ENCODE measurements at places on chromosomes 5 and 9.
A peak's percentile ranks its signal among the peaks of the same experiment; 100 is the strongest.

DNA sequence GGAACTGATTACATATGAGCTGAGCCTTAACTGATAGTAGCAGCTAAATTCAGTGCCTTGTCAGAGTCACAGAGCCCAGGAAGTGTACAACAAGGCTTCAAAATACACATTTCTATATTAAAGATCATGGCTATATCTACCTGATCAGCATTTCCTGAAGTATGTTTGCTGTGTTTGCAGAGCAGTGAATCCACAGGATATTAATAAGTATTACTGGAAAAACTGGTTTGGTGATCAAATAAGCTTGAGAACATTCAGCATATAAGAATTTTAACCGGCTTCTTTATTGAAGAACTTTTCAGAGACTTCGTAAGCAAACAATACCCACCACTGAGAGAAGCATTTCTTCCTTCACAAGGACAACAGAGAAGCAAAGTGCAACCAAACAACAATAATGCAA lies 227.0 kb downstream of the ELAVL2 start:
- no peak for DNase-seq
- H3K27ac ChIP-seq, result no peak overlapping the region
- H3K4me1 ChIP-seq, result no peaks in the 10 kb centered on the region
- no peaks in the 10 kb centered on the region for H3K27me3 ChIP-seq

- H3K27me3 ChIP-seq, result peaks cover 2% of the 10 kb centered on the region
- H3K4me3 ChIP-seq, result no peak overlapping the region
- peaks cover 9% of the 10 kb centered on the region for H3K4me1 ChIP-seq
- no peak for DNase-seq
These were observed 7.2 kb upstream of the TARS1 start for GRCh38 chr5:33433303-33434240.

DNA sequence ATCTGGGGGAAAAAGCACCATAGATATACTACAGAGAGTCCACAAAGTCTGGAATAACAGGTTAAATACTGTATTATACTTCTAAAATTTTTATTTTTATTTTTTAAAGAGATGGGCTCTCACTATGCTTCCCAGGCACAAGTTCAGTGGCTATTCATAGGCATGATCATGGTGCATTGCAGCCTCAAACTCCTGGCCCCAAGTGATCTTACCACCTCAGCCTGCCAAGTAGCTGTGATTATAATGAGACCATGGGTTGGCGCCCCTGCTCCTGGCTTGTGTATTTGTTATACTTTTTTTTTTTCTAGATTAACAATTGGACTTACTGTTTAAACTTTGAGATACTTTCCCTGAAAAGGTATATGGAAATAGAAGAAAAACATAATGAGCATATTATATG lies 25.9 kb downstream of the ERBIN start:
- H3K4me3 ChIP-seq, result no peak overlapping the region
- no peak overlapping the region for H3K27ac ChIP-seq
- H3K4me1 ChIP-seq, result peaks cover 29% of the 10 kb centered on the region
- no peaks in the 10 kb centered on the region for H3K27me3 ChIP-seq

DNA sequence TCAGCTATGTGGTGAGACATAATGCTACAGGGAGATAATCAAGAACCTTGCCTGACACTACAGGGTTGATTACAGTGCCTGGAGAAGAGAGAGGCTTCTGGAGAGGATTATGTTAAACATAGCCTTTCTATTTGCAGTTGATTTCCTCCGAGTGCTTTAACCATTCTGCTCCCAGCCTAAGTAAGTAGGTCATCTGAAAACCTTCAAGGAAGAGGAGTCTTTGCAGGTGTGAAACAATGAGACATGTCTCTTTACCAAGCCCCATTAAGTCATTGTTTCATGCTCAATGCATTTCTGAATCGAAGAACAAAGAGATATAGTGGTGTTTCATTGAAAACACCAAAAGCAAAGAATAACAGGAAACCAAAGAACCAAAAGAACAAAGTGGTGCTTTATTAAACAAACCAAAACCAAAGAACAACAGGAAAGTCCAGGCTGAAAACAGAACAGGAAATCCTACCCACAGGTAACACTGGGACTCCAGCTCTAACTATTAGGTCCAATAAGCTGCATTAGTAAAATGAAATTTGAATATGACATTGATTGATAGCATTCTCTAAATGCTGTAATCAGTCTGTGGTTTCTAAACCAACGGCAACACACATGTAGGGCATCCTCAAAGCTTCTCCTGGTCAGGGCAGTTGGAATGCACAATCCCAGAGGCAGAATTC lies 113.3 kb upstream of the SPATA31D4 start:
- DNase-seq, result no peak
- peak overlapping the region; percentile 32 for H3K27ac ChIP-seq
- no peaks in the 10 kb centered on the region for H3K27me3 ChIP-seq
- H3K36me3 ChIP-seq, result peaks cover 2% of the 10 kb centered on the region
- peaks cover 15% of the 10 kb centered on the region for H3K4me1 ChIP-seq

GRCh38 chr9:98180996-98181395 lies 11.4 kb downstream of the CORO2A start:
- H3K27ac ChIP-seq, result peak overlapping the region; percentile 32
- no peak for DNase-seq
- peaks cover 42% of the 10 kb centered on the region for H3K4me1 ChIP-seq
- H3K36me3 ChIP-seq, result peaks cover 5% of the 10 kb centered on the region
